Calu3 (cell line): ENCODE measurements at places on chromosomes 5 and 9. TPM values are rescaled to one million over a fixed set of nuclear protein-coding genes. Genes with fewer than 3 reads are reported as not detected.

GRCh38 chr5:151223447-151224264 is at the start of gene CCDC69:
Gene CCDC69 (minus strand): TSS chr5:151224092. CDS start chr5:151223970, 122 bp downstream.
- H3K27me3 ChIP-seq = peaks cover 26% of the 10 kb centered on the region
- H3K4me1 ChIP-seq = no peaks in the 10 kb centered on the region
- H3K36me3 ChIP-seq = peaks cover 7% of the 10 kb centered on the region
- peak within 1 kb of the TSS; percentile 77 for H3K4me3 ChIP-seq
- peak; percentile 79 for DNase-seq

GRCh38 chr9:95775191-95775590 is 100.3 kb upstream of the ERCC6L2 start:
- H3K4me1 ChIP-seq = peaks cover 8% of the 10 kb centered on the region
- no peaks in the 10 kb centered on the region for H3K36me3 ChIP-seq
- no peak overlapping the region for H3K4me3 ChIP-seq
- no peak overlapping the region for H3K27ac ChIP-seq

CDX1 gene
- total RNA-seq = not detected in 2 replicates

- no peaks in the 10 kb centered on the region for H3K36me3 ChIP-seq
- H3K4me3 ChIP-seq = no peak overlapping the region
- DNase-seq = peak; percentile 47
- no peaks in the 10 kb centered on the region for H3K4me1 ChIP-seq
- peaks cover 10% of the 10 kb centered on the region for H3K27me3 ChIP-seq
These were observed 23.4 kb upstream of the FUBP3 start for GRCh38 chr9:130555968-130556367.

MARCOL gene
- not detected in 2 replicates for total RNA-seq

GRCh38 chr5:7012057-7012456 is 298.8 kb downstream of the TENT4A start:
- H3K27me3 ChIP-seq = no peaks in the 10 kb centered on the region
- no peak for DNase-seq
- H3K36me3 ChIP-seq = no peaks in the 10 kb centered on the region
- H3K4me1 ChIP-seq = no peaks in the 10 kb centered on the region
- no peak overlapping the region for H3K4me3 ChIP-seq

GRCh38 chr5:173835661-173836060 is 52.5 kb upstream of the CPEB4 start:
- peaks cover 13% of the 10 kb centered on the region for H3K4me1 ChIP-seq
- no peaks in the 10 kb centered on the region for H3K36me3 ChIP-seq
- H3K4me3 ChIP-seq = no peak overlapping the region
- no peak overlapping the region for H3K27ac ChIP-seq

GRCh38 chr5:38756068-38756467 is 89.7 kb upstream of the OSMR start:
- peaks cover 80% of the 10 kb centered on the region for H3K27me3 ChIP-seq
- no peak overlapping the region for H3K27ac ChIP-seq
- no peak overlapping the region for H3K4me3 ChIP-seq
- H3K4me1 ChIP-seq = no peaks in the 10 kb centered on the region
- H3K36me3 ChIP-seq = no peaks in the 10 kb centered on the region
- DNase-seq = no peak

DNA sequence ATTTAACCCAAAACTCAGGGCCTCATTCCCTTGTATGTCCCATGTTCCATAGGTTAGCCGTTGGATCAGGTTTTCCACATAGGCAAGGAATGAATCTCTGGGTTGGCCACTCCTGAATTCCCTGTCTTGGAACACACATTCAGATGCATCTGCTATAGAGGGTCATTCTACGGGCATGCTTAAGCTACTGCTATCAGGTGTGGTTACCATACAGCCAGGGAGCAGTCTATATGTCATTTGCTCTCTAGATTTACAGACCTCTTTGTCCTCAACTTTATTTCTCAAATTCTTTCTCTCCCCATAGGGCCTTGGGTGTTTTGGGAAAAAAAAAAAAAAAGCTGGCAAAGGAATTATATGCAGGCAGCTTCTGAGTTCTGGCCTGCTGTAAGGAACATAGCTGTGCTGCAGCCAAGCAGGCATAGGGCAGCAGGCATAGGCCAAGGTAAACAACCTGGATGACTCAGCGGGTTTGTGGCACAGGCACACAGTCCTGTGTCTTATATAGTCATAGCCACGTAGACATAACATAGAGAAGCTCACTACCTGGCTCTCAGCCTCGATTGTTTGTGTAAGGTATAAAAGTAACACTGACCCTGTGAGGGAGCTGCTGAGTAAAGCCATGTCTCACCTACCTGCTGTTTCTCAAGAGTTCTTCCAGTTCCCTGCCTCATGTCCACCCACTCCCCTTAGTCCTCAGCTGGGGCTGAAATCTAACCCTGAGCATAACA is 141.5 kb downstream of the OSTF1 start:
- peaks cover 5% of the 10 kb centered on the region for H3K36me3 ChIP-seq
- H3K4me1 ChIP-seq = peaks cover 27% of the 10 kb centered on the region

GAS1 gene
- 0.21 and 0.22 TPM in 2 replicates for total RNA-seq

GDF9 gene
- 0.61 and 0.94 TPM in 2 replicates for total RNA-seq

ST8SIA4 gene
- total RNA-seq = not detected in 2 replicates

RAPGEF1 gene
- 32.5 and 33.4 TPM in 2 replicates for total RNA-seq

DNA sequence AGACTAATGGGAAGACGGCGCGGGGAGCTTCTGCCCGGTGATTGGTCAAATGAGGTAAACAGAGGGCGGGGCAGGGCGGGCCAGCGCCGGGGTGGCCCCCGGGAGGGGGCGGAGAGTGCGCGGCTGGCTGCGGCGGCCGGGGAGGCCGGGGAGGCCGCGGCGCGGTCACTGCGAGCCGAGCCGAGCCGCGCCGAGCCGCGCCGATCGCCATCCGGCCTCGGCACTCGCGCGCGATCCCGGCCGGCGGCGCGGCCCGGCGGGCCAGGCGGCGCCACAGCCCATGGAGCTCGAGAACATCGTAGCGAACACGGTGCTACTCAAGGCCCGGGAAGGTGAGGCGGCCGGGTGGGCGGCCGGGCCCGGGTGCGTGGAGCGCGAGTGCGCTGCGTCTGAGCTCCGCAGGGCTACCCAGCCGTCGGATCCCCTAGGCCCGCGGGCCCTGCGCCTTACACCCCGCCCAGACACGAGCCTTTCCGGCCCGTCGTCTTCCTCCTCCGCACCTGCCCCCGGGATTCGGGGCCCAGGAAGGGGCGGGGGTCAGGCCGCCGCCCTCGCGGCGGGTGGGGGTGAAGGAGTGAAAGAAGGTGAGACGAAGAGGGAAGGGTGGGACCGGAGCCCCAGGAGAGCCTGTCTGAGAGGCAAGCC is at the start of gene GRK6:
Gene GRK6, plus strand, starts transcription at position 111 of the 645 bp plus-strand sequence. Its CDS starts 170 bp downstream, at position 281.
- peak; percentile 57 for DNase-seq
- peaks cover 63% of the 10 kb centered on the region for H3K36me3 ChIP-seq
- peaks cover 34% of the 10 kb centered on the region for H3K4me1 ChIP-seq

DNA sequence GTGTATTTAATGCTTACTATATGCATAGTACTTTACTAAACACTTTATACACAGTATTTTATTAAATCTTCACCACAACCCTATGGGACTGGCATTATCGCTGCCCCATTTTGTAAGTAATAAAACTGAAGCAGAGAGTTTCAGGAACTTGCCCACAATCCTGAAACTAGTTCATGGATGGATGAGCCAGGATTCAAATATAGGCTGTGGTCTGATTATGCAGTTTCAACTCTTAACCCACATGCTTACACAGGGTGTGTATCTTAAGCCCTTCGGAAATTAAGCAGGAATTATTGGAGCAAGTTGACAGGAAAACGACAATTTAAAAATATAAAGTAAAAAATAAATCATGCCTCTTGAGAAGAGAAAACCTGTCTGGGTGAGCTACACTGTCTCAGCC is 109.0 kb downstream of the ATP10B start:
- no peaks in the 10 kb centered on the region for H3K4me1 ChIP-seq
- no peak overlapping the region for H3K27ac ChIP-seq
- H3K4me3 ChIP-seq = no peak overlapping the region
- no peaks in the 10 kb centered on the region for H3K27me3 ChIP-seq
- no peak for DNase-seq
- H3K36me3 ChIP-seq = no peaks in the 10 kb centered on the region

GRCh38 chr9:121317737-121318630 is 50.0 kb downstream of the GSN start:
- H3K27me3 ChIP-seq = no peaks in the 10 kb centered on the region
- peaks cover 16% of the 10 kb centered on the region for H3K36me3 ChIP-seq
- no peak for DNase-seq

- no peaks in the 10 kb centered on the region for H3K36me3 ChIP-seq
- no peak for DNase-seq
- no peak overlapping the region for H3K4me3 ChIP-seq
- no peaks in the 10 kb centered on the region for H3K4me1 ChIP-seq
These were observed 132.1 kb downstream of the PHF2 start for GRCh38 chr9:93708289-93708986.

INSYN2B gene
- total RNA-seq = not detected in 2 replicates

GRCh38 chr5:71697967-71698366 is 21.1 kb upstream of the CARTPT start:
- peaks cover 42% of the 10 kb centered on the region for H3K4me1 ChIP-seq
- H3K27ac ChIP-seq = no peak overlapping the region
- no peak for DNase-seq
- H3K4me3 ChIP-seq = no peak overlapping the region

DNA sequence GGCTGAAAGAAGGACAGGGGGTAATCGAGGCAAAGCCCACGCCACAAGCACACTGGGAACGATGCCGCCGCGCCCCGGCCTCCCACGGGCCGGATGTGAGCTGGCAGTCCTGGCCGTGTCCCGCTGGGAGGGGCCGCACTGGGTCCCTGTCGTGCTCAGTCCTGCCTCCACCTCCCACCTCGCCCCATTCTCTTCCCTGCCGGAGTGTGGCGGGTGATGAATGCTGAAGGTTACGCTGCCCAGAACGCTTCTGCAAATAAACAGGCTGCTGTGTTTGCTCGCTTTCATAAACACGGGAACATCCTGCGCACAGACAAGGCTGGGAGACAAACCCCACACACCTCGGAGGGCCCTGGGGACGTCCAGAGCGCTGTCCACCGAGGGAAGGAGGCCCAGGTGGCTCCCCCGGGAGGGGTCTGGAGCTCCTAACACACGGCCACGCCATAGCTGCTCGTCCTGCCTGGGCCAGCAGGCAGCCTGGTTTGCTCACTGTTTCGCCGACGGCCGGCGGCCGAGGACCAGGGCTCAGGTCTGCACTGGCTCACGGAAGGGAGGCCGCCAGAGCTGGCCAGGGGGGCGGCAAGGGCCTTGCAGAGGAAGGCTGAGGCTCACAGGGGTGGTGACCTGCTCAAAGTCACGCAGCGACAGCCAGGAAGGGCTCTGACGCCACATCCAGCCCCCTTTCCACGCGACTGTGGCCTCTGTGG is 2.3 kb downstream of the DNLZ start:
- H3K4me3 ChIP-seq = no peak overlapping the region
- no peak overlapping the region for H3K27ac ChIP-seq
- no peaks in the 10 kb centered on the region for H3K27me3 ChIP-seq
- no peaks in the 10 kb centered on the region for H3K4me1 ChIP-seq
- DNase-seq = no peak

GRCh38 chr5:139157556-139157955 is 40.6 kb downstream of the SIL1 start:
- no peak for DNase-seq
- no peak overlapping the region for H3K27ac ChIP-seq
- peaks cover 21% of the 10 kb centered on the region for H3K4me1 ChIP-seq
- peaks cover 9% of the 10 kb centered on the region for H3K36me3 ChIP-seq

- peaks cover 38% of the 10 kb centered on the region for H3K27me3 ChIP-seq
- peak; percentile 45 for DNase-seq
- H3K4me1 ChIP-seq = no peaks in the 10 kb centered on the region
- H3K27ac ChIP-seq = no peak overlapping the region
These were observed 46.2 kb downstream of the PCA3 start for GRCh38 chr9:76810377-76810957.

- H3K4me3 ChIP-seq = no peak overlapping the region
- peak; percentile 6 for DNase-seq
- peaks cover 8% of the 10 kb centered on the region for H3K4me1 ChIP-seq
- peaks cover 17% of the 10 kb centered on the region for H3K27me3 ChIP-seq
- no peak overlapping the region for H3K27ac ChIP-seq
These were observed 32.3 kb upstream of the NRG2 start for GRCh38 chr5:140075371-140075770.

DNA sequence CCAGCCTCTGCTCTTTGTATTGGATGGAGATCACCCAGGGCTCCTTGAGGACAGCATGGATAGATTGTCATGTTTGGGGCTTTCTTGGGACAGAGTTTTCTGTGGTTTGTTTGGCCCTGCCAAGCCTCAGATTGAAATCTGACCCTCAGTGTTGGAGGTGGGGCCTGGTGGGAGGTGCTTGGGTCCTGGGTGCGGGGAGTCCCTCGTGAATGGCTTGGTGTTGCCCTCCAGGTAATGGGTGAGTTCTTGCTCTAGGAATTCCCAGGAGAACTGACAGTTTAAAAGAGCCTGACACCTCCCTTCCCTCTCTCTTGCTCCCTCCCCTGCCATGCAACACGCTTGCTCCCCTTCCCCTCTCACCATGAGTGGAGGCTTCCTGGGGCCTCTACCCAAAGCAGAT is 48.6 kb upstream of the OLFM1 start:
- no peaks in the 10 kb centered on the region for H3K36me3 ChIP-seq
- DNase-seq = no peak
- H3K27me3 ChIP-seq = peaks cover 34% of the 10 kb centered on the region
- no peak overlapping the region for H3K27ac ChIP-seq
- H3K4me1 ChIP-seq = no peaks in the 10 kb centered on the region
- H3K4me3 ChIP-seq = no peak overlapping the region

DNA sequence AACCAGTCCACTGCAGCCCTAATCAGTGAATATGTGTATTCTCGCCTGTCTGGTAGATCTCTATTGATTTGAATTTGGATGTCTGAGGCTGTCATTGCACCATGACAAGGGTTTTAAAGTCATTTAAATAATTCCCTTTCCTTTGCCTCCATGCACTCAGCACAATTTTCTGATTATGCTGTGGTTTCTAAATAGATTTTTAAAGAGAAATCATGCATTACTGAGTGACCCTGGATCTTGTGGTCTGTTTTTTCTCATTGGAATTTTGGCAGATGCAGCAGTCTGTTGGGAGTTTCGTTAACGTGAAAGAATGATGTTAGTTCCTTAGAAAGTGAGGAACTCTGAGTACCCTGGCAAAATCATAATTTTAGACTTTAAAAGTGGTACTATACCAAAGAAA is 396.0 kb downstream of the LRRC70 start:
- no peaks in the 10 kb centered on the region for H3K27me3 ChIP-seq
- H3K4me1 ChIP-seq = no peaks in the 10 kb centered on the region
- H3K36me3 ChIP-seq = no peaks in the 10 kb centered on the region
- no peak overlapping the region for H3K27ac ChIP-seq

GRCh38 chr5:112087222-112087621 is 330.2 kb upstream of the NREP start:
- H3K4me3 ChIP-seq = no peak overlapping the region
- no peak overlapping the region for H3K27ac ChIP-seq
- no peak for DNase-seq
- no peaks in the 10 kb centered on the region for H3K36me3 ChIP-seq
